ENCODE measurements at places on chromosomes 16 and 17.

GRCh38 chr16:15990902-15991301 is 41.5 kb downstream of the ABCC1 start:
- DNase-seq: no peak

DNA sequence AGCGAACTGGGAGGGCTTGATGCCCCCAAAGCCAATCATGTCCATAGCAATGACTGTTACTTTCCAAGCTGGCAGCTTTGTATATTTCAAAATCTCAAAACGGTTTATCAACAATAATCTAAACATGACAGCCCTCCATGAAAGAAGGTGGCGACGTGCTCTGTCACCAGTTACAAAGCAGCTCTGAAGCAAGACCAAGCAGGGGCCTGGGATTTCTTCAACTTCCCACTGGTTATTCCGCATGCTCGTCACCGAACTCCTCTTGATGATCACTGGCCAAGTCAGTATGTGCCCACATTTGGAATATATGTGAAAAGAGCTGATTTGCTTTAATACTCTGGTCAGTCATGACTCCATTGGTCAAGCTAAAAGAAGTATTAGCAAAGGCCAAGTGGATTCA is 175.6 kb downstream of the VPS53 start:
- no peak for DNase-seq

DNA sequence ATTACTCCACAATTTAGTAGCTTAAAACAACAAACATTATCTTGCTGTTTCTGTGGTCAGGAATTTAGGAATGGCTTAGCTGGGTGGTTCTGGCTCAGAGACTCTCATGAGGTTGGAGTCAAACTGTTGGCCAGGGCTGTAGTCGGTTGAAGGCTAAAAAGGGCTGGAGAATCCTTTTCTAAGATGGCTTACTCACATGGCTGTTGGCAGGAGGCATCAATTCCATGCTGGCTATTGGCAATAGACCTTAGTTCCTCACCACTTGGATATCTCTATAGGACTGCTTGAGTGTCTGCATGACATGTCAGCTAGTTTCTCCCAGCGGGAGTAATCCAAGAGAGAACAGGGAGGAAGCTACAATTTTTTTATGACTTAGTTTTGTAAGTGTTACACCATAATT is 6.6 kb upstream of the EFCAB13 start:
- no peak for DNase-seq

DNA sequence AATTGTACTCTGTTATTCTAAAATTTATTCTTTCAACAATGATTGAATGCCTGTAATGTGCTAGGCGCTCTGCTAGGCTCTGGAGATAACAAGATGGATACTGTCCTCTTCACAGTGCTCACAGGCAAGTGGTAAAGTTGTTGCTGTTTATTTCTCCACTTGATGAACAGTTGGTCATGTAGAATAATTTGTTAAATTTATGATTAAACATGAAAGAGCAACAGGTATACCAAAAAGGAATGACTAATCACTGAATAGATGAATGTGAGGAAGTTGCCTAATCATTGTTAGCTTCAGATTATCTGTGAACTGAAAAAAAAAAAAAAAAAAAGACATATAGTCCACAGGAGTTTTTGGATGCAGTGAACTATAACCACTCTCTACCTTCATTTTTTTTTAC is 62.3 kb downstream of the NFATC3 start:
- DNase-seq: no peak

GRCh38 chr16:49733313-49734009 is 122.5 kb downstream of the ZNF423 start:
- DNase-seq: no peak

GRCh38 chr17:5702951-5703510 is 118.7 kb upstream of the NLRP1 start:
- no peak for DNase-seq

DNA sequence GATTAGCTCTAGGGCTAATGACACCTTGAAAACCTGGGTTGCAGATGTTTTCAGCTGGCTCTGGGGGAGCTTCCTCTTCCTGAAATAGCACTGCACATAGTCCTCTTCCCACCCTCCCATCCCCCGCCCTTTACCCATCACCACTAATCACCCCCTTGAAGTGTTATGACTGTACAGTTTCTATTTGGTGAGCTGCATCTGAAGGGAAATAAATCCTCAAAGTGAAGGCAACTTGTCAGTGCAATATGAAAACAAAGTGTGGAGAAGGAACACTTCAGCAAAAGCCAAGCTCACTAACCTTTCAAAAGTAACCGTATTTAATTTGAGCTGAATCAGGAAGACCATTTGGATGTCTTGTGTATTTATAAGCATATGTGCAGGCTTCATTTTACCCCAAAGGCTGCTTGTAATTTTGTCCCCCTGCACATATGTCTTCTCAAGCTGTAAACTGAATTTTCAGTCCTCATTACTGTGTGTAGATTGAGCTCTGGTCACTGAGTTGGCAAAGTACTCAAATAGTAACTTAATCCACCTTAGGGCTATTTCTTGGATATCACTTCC is 44.1 kb upstream of the CA10 start:
- DNase-seq: no peak

DNA sequence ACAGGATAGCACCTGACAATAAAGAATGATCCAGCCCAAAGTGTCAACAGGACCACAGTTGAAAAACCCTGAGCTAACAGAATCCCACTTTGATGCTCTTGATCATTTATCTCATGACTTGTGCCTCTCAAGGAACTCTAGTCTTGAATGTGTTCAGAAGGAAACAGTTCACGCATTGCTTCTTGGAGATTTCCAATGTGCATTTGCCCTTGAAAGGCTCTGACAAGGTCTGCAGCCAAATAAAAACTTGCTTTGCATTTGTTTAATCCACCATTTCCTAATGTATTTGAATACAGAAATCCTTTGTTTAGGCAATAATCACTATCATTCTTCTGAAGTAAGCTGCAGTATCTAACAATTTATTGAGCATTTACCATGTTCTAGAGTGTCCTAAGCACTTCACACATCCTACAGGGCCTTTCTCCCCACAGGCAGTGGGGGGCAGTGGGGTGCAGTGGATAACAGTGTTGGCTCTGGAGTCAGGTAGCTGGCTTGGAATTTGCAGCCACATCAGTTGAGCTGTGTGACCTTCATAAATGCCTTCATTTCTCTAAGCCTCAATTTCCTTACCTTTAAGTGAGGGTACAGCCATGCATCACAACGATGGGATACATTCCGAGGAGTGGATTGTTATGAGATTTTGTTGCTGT is 239.7 kb downstream of the XYLT1 start:
- no peak for DNase-seq

- no peak for DNase-seq
Observed at GRCh38 chr16:10321407-10322387, 64.2 kb upstream of the ATF7IP2 start.

- no peak for DNase-seq
Observed at GRCh38 chr17:31393749-31394146, 2.3 kb downstream of the RAB11FIP4 start.

GRCh38 chr16:89958068-89958467 is 9.5 kb downstream of the DEF8 start:
- no peak for DNase-seq

GRCh38 chr17:7769854-7770253 is 52.3 kb downstream of the DNAH2 start:
- DNase-seq: no peak

DNA sequence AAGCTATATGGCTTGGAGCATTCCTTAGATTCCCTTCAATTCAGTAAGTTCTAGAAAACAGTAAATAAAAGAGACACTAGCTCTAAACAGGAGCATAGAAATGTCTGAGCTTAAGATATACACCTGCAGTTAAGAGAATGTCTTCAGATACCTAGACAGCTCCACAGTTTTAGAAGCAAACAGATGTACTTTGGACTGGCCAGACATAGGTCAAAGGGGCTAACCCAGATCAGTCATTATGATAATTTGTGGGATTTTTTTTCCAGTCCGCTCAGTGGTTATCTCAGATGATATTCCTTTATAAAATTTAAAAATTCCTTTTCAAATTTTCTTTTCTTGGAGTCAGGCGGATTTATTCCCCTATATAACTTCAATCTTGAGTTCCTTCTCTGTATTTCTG is 65.8 kb upstream of the RASL10B start:
- no peak for DNase-seq

- DNase-seq: no peak
Observed at GRCh38 chr17:81451823-81452222, 56.6 kb downstream of the BAHCC1 start.

DNA sequence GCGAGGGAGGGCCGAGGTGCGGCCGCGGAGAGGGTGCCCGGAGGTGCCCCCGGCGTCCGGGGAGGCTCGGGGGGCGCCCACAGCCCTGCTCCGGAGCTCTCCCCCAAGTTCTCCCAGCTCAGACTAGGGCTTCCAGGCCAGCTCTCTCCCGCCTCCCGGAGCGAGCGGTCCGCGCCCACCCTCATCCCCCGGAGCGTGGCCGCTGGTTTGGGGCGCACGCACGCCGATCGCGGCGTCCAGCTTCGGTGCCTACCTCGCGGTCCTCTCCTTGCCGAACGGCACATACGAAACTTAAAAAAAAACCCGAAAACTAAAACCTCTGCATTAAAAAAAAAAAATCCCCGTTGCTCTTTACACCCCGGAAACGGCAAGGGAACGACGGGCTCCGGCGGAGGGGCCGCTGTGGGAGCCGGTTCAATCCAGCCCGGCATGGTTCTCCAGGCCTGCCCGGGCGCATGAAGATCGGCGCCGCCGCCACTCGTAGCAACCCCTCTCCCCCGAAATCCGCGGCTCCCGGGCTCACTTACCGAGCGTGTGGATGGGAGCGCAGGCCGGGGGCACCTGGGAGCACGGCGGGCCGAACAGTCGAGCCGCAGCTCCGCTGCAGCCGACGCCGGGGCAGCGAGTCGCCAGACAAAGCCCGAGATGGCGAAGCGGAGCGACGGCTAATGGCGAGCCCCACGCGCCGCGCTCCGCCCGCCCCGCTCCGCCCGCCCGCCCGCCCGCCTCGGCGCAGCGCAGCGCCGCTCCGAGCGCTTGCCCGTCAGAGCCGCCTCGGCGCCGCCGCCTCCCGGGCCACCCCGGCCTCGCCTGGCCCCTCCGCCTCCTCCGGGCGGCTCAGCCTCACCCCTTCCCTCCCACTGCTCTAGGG is 973 bp upstream of the UBTF start:
- DNase-seq: no peak

DNA sequence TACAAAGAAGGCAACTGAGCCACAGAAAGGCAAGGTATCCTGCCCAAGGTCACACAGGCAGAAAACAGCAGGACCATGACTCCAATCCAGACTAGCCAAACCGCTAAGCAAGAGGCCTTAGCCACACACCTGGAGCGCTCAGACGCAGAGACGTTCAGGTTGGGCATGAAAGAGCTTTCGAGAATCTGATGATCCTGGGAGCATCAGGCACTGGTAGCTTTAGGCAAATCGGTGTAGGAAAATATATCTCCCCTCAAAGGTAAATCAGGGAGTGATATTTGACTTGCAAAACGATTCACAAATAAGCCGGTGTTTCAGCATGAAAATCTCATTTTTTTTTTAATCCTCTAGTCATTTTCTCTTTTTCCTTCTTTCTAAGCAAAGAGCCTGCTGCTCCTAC is 279.0 kb downstream of the MRTFB start:
- DNase-seq: no peak

DNA sequence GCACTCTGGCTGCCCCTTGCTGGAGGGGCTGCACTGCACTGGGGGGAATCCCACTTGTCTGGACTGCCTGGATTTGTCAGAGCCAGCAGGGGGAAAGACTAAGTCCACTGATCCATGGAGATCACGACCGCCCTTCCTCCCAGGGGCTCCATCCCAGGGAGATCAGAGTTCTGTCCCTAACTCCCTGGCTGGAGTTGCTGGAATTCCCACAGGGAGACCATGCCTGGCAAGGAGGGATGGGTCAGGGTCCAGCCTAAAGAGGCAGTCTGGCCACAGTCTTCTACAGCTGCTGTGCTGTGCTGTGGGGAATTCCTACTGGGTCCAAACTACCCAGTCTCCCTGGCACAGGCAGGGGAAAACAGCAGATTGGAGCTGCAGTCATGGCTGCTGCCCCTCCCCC is 311.9 kb downstream of the ZFHX3 start:
- DNase-seq: no peak

DNA sequence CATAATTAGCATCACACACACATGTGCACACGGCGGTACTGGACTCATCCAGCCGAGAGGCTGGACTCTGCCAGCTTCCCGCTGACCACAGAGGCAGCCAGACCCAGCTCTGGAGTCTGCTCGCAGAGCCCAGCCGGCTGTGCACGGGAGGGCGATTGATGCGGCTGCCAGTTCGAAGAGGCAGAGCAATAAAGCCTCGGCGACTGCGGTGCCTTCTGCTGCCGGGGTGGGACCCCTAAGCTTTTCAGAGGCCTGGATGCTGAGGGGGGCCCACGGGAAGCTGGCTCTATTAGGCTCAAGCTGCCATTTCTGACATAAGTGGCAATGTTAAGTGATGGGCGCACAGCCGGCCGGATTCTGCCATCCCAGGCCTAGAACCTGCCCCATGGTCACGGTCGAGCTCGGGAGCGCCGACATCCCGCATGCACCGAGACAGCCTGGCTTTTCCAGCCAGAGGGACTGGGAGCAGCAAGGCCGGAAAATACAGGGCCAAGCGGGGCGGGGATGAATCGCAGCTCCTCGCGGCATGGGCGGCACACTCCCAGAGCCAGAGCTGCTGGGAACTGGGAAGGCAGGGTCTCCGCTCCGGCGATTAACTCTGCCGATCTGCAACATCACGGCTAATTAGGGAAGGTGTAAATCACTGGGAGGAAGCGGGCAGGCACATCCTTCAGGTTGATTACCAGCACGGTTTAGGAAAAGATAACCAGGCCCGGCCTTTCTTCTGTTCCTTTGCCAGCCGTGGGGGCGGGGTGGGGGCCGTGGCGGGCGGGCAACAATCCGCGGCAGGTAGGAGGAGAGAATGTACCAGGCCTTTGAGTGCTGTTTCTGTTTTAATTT is 57.7 kb downstream of the TBC1D16 start:
- DNase-seq: no peak

Measured in activated T-cell treated with anti-CD3 and anti-CD28 coated beads for 48 hours (primary cell).